ENCODE measurements at places on chromosomes 3 and 15.

DNA sequence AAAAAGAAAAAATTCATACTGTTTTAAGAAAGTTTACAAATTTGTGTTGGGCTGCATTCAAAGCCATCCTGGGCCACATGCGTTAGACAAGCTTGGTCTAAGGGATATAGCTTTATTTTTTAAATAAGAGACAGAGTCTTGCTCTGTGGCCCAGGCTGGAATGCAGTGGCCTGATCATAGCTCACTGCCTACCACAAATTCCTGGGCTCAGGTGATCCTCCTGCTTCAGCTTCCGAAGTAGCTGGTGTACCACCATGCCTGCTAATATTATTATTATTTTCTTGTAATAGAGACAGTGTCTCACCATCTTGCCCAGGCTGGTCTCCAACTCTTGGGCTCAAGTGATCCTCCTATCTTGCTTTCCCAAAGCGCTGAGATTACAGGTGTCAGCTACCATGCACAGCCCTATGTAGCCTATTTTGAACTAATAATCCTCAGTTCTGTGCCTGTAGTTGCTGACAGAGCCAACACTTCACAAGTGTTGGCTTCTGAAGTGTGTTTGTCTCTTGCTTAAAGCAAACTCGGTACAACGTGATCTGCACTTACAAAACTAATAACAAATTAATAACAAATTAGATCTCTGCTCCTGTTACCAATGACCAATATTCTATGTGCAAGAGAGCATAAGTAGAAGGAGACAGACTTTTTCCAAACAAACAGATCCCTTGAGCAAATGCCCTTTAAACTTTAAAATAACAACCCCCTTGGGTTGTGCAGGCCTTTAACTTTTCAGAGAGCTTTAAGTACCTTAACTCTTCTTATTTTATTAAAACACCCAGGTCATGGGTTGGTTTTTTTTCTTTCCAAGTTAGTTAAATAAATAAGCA, 135.2 kb downstream of the VGLL4 start:
- no peak for DNase-seq

DNA sequence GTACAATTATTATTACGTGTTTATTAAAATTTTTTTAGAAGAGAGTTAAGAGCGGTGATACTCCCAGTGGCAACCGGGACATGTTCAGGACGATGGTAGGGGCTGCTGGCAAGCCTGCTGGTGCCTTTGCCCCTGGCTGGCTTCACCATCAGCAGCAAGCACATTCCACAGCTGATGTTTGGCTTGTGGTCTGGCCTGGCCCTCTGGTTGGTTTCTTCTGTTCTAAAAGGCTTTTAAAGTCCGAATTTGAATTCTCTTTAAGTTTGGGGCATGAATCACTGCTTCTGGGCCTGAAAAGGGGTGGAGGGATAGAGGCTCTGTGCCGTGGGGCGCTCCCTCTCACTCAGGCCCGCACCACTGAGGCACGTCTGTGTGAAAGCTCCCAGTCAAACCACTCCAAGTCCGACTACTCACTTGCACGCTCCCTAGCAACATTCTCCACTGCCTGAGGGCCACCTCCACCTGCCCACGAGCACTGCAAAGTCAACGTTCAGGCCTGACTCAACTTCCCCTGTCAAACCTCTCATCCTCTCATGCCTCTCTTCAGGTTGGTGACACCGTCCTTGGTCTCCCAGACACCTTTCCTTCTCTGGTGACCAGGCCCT, 10.1 kb downstream of the ITGA11 start:
- no peak for DNase-seq

DNA sequence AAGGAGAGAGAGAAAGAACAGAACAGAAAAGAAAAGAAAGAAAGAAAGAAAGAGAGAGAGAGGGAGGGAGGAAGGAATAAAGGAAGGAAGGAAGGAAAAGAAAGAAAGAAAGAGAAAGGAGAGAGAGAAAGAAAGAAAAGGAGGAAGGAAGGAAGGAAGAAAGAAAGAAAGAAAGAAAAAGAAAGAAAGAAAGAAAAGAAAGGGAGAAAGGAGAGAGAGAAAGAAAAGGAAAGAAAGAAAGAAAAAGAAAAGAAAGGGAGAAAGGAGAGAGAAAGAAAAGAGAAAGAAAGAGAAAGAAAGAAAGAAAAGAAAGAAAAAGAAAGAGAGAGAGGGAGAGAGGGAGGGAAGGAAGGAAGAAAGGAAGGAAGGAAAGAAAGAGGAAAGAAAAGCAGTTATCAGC, 108.8 kb downstream of the ARPP21 start:
- DNase-seq = no peak

DNA sequence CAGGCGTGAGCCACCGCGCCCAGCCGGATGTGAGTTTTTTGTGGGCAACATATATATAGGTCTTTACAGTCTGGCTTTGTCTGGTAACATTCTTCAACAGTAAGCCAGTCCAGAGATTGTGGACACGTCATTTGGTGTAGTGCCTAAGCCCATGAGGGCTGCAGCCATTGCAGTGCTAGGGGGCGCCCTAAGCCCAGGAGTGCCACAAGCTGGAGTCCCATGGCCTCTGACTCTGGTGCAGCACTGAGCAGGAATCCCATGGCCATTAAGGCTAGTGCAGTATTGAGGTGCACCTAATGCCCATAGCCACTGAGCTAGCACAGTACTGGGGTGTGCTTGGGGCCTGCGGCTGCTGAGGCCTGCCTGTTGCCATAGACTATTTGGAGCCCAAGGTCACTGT, 136.4 kb upstream of the NDN start:
- no peak for DNase-seq

- DNase-seq = no peak
These were observed 269.5 kb downstream of the ZBTB20 start for GRCh38 chr3:114877378-114878113.
